Coronary artery (tissue), 2 donors: ENCODE measurements at places on chromosomes 2 and 18.

DNA sequence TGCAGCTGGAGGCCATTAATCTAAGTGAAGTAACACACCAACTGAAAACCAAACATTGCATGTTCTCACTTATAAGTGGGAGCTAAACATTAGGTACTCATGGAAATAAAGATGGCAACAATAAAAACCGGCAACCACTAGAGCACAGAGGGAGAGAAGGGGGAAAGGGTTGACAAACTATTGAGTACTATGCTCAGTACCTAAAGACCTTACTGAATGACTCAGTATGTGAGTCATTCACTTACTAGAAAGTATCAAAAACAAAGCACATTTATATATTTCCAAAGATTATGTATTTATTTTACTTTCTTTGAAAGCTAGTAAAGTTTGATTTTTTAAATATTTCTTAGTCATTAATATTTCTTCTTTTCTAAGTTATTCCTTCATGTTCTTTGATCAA lies 48.9 kb downstream of the ZNF385B start:
- no peak for DNase-seq

- DNase-seq = no peak
Observed at GRCh38 chr2:177669625-177670330, 277.2 kb downstream of the AGPS start.

DNA sequence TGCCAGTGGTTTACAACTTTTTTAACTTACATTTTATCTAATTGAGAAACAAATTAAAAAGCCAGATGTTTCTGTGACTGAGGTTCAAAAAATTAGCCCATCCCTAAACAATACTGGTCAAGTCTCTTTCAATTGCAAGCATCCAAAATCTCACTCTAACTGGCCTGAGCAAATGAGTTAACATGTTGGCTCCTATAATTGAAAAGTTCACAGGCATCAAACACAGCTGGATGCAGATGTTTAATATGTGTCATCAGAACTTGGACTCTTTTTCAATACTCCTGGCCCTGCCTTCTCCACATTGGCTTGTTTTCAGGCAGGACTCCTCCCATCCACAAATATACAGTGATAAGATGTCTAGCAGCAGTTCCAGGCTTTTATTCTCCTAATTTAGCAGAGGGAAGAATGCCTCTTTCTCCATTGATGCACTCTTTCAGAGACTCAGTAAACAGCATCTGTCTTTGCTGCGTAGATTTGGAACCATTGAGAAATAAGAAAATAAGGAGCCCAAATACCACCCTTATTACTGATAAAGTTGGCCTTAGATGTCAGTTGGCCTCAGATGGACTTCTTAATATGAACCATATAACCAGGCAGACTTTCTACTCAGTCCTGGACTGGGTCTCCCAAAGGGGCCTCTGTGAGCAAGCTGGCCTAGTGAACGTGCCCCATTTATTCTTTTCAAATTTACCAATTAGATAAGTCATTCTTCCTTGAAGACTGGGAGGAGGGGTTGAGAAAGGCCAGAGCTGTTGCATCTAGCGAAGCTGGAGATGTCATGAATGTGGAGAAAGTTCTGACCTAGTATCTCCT lies 30.4 kb upstream of the FN1 start:
- no peak for DNase-seq

GRCh38 chr2:136141510-136142149 lies 23.7 kb upstream of the CXCR4 start:
- no peak for DNase-seq

DNA sequence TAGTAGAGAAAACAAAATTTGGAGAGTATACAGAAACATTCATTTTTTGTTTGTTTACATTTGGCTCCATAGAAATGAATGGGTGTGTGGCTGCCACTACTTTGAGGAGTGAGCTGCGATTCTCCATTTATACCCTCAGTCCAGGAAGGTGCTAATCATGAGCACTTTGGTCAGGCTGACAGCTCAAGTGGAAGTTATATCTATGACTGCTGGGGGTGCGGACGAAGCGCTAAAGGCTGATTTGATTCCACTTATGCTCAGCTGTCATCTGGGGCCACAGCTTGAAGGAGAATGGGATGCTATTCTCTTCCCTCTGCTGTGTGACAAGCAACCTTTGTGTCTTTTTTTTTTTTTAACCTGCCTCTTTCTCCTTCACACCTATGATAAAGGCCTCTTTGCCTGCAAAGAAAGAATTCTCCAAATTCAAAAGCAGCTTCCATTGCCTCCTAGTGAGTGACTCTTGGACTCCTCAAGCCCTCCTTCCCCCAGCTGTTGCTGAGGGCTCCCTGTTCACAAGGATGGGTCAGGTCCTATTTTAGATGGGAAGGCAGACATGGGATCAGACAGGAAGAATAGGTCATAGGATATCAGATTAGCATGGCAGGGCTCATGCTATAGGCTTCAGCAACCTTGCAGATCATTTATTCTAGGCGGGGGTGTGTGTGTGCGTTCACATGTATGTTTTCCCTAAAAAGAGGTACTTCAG lies 201.6 kb downstream of the SETBP1 start:
- DNase-seq = no peak

GRCh38 chr2:201795607-201796477 lies 10.5 kb upstream of the CDK15 start:
- no peak for DNase-seq

GRCh38 chr2:230865766-230866755 lies 1.3 kb downstream of the ITM2C start:
- no peak for DNase-seq

DNA sequence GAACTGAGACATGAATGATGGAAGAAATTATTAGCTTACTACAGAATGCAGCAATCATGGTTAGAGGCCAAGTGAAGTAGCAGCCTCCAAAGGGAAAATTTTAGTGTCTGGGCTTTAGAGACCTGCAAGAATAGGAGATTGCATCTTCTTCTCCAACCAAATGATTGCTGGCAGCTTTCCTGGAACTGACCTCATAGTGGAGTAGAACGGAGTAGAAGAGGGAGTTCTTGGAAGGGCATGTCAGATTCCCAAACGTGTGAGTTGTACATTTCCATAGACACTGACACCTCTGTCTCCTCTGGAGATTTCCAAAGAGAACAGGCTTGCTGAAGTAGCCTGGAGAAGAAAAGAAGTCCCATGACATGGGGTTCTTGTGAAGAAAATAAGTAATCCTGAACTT lies 169.8 kb upstream of the ERBB4 start:
- no peak for DNase-seq

- no peak for DNase-seq
Observed at GRCh38 chr2:217121565-217121964, 261.7 kb upstream of the TNP1 start.

DNA sequence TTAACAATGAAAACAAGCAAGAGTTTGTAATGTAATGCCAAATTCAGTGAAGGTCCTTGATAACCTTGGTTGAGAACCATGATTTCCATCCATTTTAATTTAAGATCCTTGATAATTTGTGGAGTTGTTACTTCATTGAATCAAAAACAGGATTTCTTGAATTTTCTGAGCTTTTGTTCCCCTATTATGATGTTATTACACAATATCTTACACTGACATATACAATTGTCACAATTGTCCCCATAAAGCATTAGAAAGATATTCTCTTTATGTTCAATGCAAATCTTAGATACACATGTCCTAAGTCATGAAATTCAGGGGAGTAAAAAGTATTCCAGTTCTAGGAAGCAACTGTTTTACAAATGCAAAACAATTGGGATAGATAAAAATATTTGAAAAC lies 83.6 kb downstream of the ARHGEF33 start:
- no peak for DNase-seq

DNA sequence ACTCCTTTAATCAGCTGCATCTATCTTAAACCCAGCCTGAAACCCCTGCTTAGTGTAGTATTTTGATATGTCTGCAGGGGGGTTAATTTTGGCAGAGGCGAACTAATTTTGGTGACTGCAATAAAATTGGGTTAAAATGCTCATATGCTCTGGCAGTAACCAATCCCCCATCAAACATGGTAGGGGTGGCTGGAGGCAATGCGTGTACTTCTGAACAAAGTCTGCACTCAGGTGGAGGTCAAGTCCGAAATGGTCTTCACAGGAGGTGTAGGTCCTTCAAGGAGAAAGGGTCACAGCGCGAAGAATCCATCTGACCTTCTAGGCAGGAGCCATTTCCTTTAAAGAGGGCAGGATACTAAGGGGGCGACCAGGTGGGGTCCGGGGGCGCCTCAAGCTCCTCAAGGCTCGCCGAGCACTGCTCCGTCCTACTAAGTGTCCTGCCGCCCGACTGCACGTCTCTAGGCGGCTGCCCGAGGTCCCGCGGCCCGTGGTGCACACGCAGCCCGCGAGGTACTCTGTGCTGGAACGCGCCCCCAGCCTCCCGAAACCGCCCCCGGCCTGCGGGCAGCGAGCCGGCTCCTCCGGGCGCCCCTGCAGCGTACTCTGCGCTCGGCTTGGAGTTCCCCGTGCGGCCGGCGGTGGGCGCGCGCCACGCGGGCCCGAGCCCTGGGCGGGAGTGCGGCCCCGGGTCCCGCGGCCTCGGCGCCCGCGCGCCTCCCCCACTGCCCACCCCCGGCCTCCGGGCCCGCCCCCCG lies 1.7 kb upstream of the LDLRAD4 start:
- peak; percentile 82 for DNase-seq

- DNase-seq = no peak
Observed at GRCh38 chr2:7633566-7634153, 716.4 kb downstream of the RNF144A start.

- DNase-seq = no peak
Observed at GRCh38 chr2:218317303-218317630, 25.0 kb upstream of the TMBIM1 start.

- DNase-seq = no peak
Observed at GRCh38 chr2:162989507-162989906, 150.9 kb upstream of the KCNH7 start.

DNA sequence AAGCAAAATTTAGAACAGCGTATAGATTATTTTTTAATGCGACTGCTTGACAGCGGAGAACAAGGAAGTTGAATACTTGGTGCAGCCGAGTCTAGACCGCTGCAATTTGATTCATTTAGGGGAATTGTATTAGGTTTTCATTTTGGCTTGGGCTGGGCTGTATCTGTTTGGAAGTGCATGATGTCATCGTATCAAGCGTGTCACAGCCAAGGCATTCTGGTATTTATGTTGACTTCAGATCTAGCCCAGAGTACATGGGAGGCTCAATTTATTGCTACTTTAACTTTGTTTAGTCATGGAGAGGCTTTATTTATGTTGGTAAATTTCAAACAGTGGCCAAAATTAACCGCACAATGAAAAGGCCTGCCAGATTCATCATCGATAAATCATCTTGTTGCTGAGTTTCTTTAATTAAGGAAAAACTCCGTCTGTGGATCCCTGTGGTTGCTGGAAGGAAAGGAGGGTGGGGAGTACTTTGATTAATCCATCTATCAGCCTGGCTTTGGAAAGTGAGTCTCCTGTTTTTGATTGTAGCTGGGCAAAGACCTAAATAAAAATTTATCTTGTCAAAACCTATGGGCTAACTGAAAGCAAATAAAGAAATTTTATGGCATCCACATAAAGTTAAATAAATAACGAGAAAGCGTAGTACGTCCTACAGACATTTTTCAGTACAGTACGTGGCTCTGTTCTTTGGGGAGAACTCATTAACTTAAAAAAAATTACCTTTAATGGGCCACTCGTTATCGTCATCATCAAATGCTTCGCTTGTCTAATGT lies 230.4 kb upstream of the SPRED2 start:
- no peak for DNase-seq

GRCh38 chr2:166632616-166633015 lies 138.6 kb upstream of the SCN7A start:
- no peak for DNase-seq

- DNase-seq = no peak
Observed at GRCh38 chr2:45649462-45649857, 2.0 kb upstream of the PRKCE start.

DNA sequence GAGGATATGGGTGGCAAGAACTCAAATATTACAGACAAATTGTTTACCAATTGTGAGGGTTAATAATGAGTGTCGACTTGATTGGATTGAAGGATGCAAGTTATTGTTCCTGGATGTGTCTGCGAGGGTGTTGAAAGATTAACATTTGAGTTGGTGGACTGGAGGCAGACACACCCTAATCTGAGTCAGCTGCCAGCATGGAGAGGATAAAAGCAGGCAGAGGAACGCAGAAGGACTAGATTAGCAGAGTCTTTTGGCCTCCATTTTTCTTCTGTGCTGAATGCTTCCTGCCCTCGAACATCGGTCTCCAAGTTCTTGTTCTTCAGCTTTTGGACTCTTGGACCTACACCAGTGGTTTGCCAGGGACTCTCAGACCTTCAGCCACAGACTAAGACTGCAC lies 1503.7 kb downstream of the LRP1B start:
- no peak for DNase-seq

DNA sequence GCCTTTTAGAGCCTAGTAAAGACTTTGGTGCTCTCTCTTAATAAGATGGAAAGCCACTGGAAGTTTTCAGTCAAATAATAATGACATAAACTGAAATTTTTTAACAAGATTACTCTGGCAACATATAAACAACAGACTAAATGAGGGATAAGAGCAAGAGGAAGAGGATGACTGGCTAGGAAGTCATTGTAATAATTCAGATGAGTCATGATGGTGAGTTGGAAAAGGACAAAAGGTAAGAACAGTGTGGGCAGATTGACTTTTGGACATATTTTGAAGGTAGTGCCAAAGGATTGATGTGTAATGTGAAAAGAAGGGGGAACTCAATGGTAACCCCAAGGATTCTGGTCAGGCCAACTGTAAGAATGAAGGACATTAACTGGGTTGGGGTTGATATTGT lies 310.3 kb downstream of the NOL4 start:
- DNase-seq = no peak

- DNase-seq = no peak
Observed at GRCh38 chr2:218233543-218233942, 16.6 kb downstream of the ARPC2 start.

DNA sequence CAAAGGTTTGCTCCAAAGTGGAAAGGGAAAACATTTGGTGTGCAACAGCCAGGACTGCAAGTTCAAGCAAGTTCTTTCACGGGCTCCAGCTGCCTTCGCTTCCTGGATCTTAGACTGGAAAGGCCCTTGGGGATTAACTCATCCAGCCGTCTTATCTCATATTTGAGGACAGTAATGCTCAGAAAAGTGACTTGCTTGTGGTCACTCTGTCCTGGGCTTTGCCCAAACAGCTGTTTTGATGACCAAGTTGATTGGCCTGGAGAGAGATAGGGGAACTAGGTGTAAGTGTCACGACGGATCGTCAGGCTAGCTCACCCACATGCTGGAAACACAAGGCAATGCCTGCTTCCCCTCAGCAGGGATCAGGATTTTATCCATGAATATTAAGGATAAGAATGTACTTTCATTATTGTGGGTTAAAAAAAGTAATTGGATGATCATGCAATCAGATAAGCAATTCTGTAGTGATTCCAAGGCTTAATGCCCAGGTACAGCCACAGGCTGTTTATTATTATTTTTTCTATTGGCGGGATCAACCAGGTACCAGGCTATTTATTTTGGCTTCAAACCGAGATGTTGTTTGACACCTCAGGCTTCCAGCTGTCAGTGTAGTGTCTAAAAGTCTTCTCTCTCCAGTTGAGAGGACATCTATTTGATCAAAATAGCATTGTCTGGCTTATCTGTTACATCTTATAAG lies 162.5 kb upstream of the EPAS1 start:
- no peak for DNase-seq

DNA sequence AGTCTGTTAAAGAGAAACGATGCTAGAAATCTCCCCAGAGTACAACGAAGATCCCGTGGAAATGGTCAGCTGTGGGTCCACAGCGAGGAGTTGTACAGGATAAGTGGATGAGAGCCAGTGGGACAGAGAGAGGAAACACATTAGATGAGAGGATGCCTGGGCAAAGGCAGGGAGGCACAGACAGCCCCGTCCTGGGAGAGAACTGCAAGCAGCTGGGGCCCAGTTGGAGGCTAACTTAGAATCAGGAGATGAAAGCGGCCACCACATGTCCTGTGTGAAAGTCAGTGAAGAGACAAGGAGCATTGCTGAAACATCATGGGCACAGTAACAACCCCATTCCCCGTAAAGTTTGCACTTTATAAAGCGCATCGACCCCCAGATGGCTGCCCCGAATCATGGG lies 157.5 kb downstream of the RAPGEF4 start:
- no peak for DNase-seq
